ENCODE measurements at places on chromosomes 6 and 20.

GRCh38 chr6:148868314-148868713 is 121.5 kb downstream of the UST start:
- H3K27ac ChIP-seq: no peak overlapping the region
- peaks cover 30% of the 10 kb centered on the region for H3K4me1 ChIP-seq
- H3K27me3 ChIP-seq: no peaks in the 10 kb centered on the region
- no peak overlapping the region for H3K4me3 ChIP-seq
- no peaks in the 10 kb centered on the region for H3K36me3 ChIP-seq

- no peaks in the 10 kb centered on the region for H3K36me3 ChIP-seq
- H3K4me1 ChIP-seq: no peaks in the 10 kb centered on the region
- H3K27ac ChIP-seq: no peak overlapping the region
- no peak for DNase-seq
Measured at GRCh38 chr20:61353261-61354000, 101.4 kb downstream of the CDH4 start.

- DNase-seq: no peak
- no peaks in the 10 kb centered on the region for H3K4me1 ChIP-seq
- H3K27me3 ChIP-seq: no peaks in the 10 kb centered on the region
- H3K4me3 ChIP-seq: no peak overlapping the region
- H3K27ac ChIP-seq: no peak overlapping the region
Measured at GRCh38 chr20:33373735-33374605, 27.3 kb downstream of the CDK5RAP1 start.

- H3K4me1 ChIP-seq: no peaks in the 10 kb centered on the region
- H3K4me3 ChIP-seq: no peak overlapping the region
- no peak overlapping the region for H3K27ac ChIP-seq
Measured at GRCh38 chr6:128655978-128656498, 135.6 kb upstream of the PTPRK start.

- H3K4me3 ChIP-seq: no peak overlapping the region
- H3K36me3 ChIP-seq: no peaks in the 10 kb centered on the region
- H3K27ac ChIP-seq: no peak overlapping the region
- DNase-seq: no peak
- peaks cover 15% of the 10 kb centered on the region for H3K4me1 ChIP-seq
Measured at GRCh38 chr6:40910260-40910893, 128.6 kb downstream of the UNC5CL start.

DNA sequence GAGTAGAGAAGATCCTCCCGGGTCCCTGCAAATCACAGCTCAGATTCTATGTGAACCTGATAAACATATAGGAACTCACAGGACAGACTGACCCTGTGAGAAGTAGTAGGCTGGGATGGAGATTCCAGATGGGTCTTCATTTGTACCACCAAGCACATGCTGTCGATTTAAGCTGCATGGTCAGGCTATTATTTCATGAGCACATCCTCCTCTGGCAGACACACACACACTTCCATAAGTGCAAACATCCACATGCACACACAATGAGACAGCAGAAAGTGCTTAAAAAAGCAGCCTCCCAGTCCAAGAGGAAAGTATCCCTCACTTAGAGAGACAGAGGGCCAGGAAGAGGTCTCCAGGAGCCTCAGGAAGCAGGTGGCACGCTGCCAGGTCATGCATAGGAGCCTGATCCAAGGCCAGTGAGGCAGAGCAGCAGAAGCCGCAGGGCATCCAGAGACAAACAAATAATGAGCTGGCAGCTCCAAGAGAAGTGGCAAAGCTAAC is 131.8 kb downstream of the UNC5CL start:
- no peak overlapping the region for H3K27ac ChIP-seq
- H3K4me1 ChIP-seq: peaks cover 13% of the 10 kb centered on the region
- no peaks in the 10 kb centered on the region for H3K36me3 ChIP-seq

- H3K36me3 ChIP-seq: no peaks in the 10 kb centered on the region
- no peak overlapping the region for H3K4me3 ChIP-seq
- no peaks in the 10 kb centered on the region for H3K27me3 ChIP-seq
- peak overlapping the region; percentile 34 for H3K27ac ChIP-seq
Measured at GRCh38 chr20:60057866-60058807, 99.9 kb downstream of the CDH26 start.

- no peak for DNase-seq
- H3K36me3 ChIP-seq: no peaks in the 10 kb centered on the region
- no peak overlapping the region for H3K4me3 ChIP-seq
Measured at GRCh38 chr6:17536586-17536985, 63.5 kb upstream of the FAM8A1 start.

DNA sequence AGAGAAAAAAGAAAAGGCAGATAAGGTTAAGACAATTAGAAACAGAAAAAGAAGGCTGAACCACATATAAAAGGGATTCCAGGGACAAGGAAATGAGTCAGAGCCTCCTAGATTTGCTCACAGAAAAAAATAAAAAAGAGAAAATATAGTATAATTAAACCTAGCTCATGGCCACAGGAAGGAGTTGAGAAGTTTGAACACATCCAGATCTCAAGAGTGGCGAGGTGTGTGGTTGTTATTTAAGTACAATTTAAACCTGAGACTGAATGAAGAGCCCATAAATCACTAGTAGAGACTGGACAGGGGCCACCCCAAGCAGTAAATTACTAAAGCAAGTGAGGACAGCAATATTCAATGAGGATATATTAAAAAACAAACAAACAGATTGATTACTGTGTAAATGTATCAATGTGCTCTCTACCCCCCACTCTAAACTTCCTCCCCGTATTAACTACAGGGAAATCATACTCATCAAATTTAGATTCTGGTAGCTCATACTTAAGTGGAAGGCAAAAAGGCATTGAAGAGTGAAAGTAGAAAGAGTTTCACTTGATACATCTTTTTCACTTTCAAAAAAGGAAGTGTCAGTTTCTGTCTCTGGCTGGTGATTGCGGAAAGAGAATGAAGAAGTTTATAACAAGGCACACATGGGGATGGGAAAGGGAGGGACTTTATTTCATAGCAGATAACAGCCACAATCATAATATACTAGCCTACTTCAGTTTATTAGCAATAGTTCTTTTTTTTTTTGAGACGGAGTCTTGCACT is 49.3 kb upstream of the SCAF8 start:
- H3K4me1 ChIP-seq: no peaks in the 10 kb centered on the region
- no peak for DNase-seq
- H3K4me3 ChIP-seq: no peak overlapping the region
- H3K27ac ChIP-seq: no peak overlapping the region
- no peaks in the 10 kb centered on the region for H3K27me3 ChIP-seq

DNA sequence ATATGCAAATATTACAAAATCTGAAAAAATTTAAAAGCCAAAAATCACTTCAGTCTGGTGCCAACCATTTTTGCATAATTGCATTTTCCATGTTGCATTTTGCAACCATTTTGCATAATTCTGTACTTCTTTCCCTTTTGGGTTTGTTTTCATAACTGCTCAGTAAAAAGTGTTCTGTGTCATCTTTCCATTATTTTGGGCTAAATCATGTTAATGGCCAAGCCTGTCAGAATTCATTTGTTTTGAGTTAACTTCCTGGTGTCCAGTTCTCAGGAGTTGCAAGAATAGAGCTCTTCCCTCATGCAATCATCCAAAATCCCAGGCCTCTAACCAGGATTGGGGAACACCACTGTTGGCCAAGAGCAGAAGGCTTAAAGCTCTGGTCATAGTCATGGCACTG is 133.6 kb downstream of the MTHFD1L start:
- no peak overlapping the region for H3K27ac ChIP-seq
- no peaks in the 10 kb centered on the region for H3K36me3 ChIP-seq
- H3K4me3 ChIP-seq: no peak overlapping the region
- no peaks in the 10 kb centered on the region for H3K27me3 ChIP-seq
- DNase-seq: no peak

DNA sequence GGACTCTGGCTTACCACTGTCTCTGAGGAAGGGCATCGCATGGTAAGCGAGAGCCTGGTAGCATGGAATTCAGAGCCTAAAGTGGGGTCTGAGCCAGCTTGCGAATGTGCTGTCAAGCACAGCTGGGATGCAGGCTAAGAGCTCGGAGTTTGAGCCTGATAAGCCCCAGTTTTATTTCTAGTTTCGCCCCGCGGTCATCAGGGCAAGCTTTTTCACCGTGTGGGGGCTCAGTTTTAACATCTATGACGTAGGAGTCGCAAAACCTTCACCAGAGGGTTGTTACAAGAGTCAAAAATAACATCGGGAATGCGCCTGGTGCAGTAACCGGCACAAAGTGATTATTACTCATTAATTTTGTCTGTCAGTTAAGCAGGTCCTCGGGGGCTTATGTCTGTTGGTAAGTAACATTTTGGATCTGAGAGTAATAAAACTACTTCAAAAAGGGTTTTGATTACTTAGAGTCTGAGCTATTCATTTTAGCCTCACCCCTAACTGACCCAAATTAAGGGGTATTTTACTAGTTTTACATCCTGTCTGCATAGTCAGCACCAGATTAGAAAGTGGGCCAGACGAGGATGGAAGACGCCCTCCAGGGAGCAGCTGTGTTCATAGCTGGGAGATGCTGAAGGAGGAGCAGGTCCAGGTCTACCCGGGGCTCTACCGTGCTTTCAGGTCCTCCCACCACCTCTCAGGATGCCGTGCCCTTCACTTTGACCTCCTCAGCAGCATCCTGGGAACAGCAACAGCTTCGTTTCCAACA is 29.7 kb downstream of the SLC22A23 start:
- no peaks in the 10 kb centered on the region for H3K36me3 ChIP-seq
- peak overlapping the region; percentile 13 for H3K27ac ChIP-seq
- no peak for DNase-seq
- no peak overlapping the region for H3K4me3 ChIP-seq
- H3K4me1 ChIP-seq: peaks cover 19% of the 10 kb centered on the region
- no peaks in the 10 kb centered on the region for H3K27me3 ChIP-seq

DNA sequence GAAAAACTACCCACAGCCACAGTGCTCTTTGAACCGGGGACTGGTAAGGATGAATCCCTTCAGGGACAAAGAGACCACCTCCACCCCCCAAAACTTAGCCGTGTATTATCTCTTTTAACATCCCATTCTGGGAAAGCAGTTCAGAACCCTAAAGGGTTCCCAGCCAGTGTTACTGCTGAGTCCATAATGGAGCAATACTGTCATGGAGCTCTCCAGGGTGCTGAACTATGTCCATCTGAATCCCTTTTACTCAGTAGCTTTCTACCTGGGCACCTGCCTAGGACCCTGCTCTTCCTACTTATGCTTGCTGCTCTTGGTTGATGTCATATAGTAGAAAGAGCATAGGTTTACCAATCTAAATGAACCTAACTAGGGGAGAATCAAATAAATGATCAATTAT is 22.3 kb upstream of the SAYSD1 start:
- H3K27ac ChIP-seq: no peak overlapping the region
- H3K4me1 ChIP-seq: no peaks in the 10 kb centered on the region
- H3K4me3 ChIP-seq: no peak overlapping the region
- no peak for DNase-seq
- H3K36me3 ChIP-seq: no peaks in the 10 kb centered on the region

DNA sequence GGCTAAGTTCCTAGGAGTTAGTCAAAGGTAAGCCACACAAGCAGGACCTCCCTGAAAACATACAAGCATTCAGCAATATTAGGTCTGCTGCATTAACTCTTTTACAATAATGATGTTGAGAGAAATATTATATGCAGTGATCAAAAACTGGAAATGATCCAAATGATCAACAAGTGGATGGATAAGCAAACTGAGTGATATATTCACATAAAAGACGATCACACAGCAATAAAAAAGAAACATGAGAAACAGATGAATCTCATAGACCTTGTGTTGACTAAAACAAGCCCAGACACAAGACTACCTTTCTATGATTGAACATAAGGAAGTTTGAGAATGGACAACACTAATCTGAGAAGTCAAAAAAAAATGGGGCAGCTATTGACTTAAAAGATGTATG is 39.9 kb downstream of the LMBRD1 start:
- peaks cover under 1% of the 10 kb centered on the region for H3K4me1 ChIP-seq
- DNase-seq: no peak
- no peak overlapping the region for H3K27ac ChIP-seq
- H3K36me3 ChIP-seq: no peaks in the 10 kb centered on the region
- no peaks in the 10 kb centered on the region for H3K27me3 ChIP-seq

DNA sequence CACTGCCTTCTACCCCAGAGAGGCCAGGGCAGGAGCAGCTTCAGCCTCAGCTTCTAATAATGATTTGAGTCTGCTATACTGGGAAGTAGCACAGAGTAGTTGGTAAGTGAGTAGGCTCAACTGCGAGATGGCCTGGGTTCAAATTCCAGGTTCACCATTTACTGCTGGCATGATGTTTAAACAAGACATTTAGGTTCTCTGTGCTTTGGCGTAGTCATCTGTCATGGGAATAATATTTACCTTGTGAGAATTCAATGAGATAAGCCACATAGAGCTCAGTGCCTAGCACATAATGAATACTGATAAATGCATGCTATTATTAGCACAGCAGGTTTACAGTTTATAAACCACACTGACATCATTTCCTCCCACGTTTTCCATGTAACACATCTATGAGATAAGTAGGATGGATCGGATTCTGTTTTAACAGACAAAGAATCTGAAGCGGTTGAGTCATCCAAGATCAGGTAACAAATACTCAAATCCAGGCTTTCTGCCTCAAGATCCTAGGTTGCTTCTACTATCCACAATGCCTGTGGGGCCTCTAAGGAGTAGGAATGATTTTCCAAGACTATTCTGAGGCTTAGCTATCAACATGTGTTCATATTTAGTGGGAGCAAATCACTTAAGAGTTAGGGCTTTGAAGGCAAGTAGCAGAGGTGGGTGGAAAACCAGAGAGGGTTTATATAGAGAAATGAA is 72.9 kb upstream of the DTNBP1 start:
- H3K27ac ChIP-seq: no peak overlapping the region
- no peak for DNase-seq
- no peaks in the 10 kb centered on the region for H3K4me1 ChIP-seq
- H3K4me3 ChIP-seq: no peak overlapping the region
- H3K27me3 ChIP-seq: no peaks in the 10 kb centered on the region

GRCh38 chr6:21393441-21394165 is 199.9 kb upstream of the SOX4 start:
- DNase-seq: no peak
- no peaks in the 10 kb centered on the region for H3K27me3 ChIP-seq
- no peaks in the 10 kb centered on the region for H3K4me1 ChIP-seq
- no peaks in the 10 kb centered on the region for H3K36me3 ChIP-seq

GRCh38 chr6:21213492-21213891 is 380.1 kb upstream of the SOX4 start:
- no peaks in the 10 kb centered on the region for H3K27me3 ChIP-seq
- no peaks in the 10 kb centered on the region for H3K4me1 ChIP-seq
- no peak overlapping the region for H3K27ac ChIP-seq
- DNase-seq: no peak

DNA sequence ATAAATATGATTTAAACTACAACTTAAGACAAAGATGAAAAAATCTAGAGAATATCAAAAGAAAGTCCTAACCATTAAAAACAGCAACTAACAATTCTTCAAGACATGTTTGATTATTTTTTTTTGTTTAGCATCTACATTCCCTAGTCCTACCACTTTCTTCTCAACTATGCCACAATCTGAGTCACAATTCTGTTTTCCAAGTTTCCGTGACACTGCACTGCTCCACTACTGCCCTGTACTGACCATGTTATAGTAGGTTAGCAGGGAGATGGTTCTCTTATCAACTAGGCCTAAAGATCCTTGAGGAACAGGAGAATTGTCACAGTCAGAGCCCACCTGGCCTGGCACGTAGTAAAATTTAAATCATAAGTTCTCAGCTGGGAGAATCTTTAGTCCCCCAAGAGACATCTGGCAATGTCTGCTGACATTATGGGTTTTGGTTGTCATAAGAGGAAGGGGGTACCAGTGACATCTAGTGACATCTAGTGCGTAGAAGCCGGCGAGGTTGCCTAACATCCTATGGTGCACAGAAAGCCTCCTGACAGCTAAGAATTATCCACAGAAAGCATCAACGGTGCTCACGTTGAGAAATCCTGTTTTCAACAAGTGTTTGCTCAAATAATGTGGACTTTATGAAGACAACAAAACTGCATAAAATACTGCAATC is 100.5 kb downstream of the PDE10A start:
- DNase-seq: no peak
- no peak overlapping the region for H3K4me3 ChIP-seq
- H3K36me3 ChIP-seq: no peaks in the 10 kb centered on the region
- H3K4me1 ChIP-seq: no peaks in the 10 kb centered on the region

Data from vagina (tissue), 2 donors.